ENCODE measurements at places on chromosomes 2 and 18. TPM values are rescaled to one million over a fixed set of nuclear protein-coding genes. Genes with fewer than 3 reads are reported as not detected.

The CCDC74B gene
- total RNA-seq, result 11.2 TPM

The MARCO gene
- total RNA-seq, result not detected

The LDLRAD4 gene
- not detected for total RNA-seq

The NLRC4 gene
- not detected for total RNA-seq

The ICA1L gene
- 2.8 TPM for total RNA-seq

The CNDP1 gene
- total RNA-seq, result not detected

The HK2 gene
- 1.2 TPM for total RNA-seq

The B4GALT6 gene
- 3.9 TPM for total RNA-seq

The SPP2 gene
- total RNA-seq, result not detected

The RAMP1 gene
- total RNA-seq, result 259 TPM

The INPP5D gene
- total RNA-seq, result 0.29 TPM

The NT5DC4 gene
- total RNA-seq, result not detected

The CYBRD1 gene
- 55.5 TPM for total RNA-seq

The MAP3K19 gene
- not detected for total RNA-seq

The CLEC4F gene
- not detected for total RNA-seq

The IL36B gene
- total RNA-seq, result not detected

The ZNF24 gene
- 21.4 TPM for total RNA-seq

The RAPGEF4 gene
- total RNA-seq, result 0.18 TPM

The LOXHD1 gene
- not detected for total RNA-seq

The ALPI gene
- total RNA-seq, result not detected

The SKOR2 gene
- total RNA-seq, result not detected

The SLC11A1 gene
- 0.29 TPM for total RNA-seq

The CCBE1 gene
- 45.6 TPM for total RNA-seq

The CFAP221 gene
- total RNA-seq, result under 0.01 TPM

The CAPN14 gene
- under 0.01 TPM for total RNA-seq

The REG1B gene
- total RNA-seq, result not detected

The SULT1C4 gene
- 0.53 TPM for total RNA-seq

The KIAA2012 gene
- total RNA-seq, result not detected

The AQP12A gene
- not detected for total RNA-seq

The TMEFF2 gene
- total RNA-seq, result not detected

The CD8A gene
- not detected for total RNA-seq

The KCNIP3 gene
- 4.6 TPM for total RNA-seq

The TMEM163 gene
- not detected for total RNA-seq

The PLGLB2 gene
- total RNA-seq, result not detected

The RAX gene
- total RNA-seq, result not detected

The MROH2A gene
- not detected for total RNA-seq

The ANKRD62 gene
- not detected for total RNA-seq

The TLK1 gene
- total RNA-seq, result 11.0 TPM

The SRD5A2 gene
- not detected for total RNA-seq

The SAG gene
- not detected for total RNA-seq

The PRSS56 gene
- total RNA-seq, result not detected
